ENCODE measurements at places on chromosomes 12 and 14.

- no peak for DNase-seq
Measured at GRCh38 chr12:84619053-84619571, 293.5 kb downstream of the SLC6A15 start.

DNA sequence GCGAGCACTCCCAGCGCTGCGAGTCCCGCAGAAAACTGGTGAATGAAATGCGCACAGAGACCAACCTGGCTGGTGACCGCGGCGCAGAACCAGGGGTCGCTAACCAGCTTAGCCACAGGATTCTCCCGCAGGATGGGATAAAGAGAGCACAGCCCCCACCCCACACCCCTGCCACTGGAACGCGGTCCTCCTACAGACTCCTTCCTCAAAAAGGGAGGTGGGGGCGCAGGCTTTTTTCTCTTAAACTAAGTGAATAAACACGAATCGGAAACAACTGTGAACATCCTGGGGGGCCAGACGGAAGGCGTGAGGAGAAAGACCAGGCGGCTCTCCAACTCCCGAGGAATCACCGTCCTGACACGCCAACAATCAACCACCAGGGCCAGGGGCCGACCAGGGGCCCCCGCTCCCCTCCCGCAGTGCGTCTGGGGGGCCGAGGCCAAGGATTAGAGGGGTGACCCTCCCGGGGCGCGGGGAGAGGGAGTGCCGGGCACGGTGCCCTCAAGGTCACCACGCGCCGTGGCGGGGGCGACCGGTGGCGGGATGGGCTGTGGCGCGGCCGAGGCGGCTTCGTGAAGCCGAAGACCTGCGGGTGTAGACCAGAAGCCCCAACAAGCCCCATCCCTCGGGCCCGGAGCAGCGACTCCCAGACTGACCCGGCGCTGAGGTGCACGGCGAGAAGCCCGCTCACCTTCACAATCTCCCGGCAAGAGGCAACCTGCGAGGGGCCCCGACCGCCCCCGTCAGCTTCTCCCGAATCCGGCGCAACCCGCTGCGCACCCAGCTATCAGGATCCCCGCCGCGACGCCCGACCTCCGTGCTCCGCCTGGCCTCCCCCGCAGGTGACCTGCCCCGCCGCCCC lies 704 bp downstream of the ATP2B1 start:
- DNase-seq, result no peak

DNA sequence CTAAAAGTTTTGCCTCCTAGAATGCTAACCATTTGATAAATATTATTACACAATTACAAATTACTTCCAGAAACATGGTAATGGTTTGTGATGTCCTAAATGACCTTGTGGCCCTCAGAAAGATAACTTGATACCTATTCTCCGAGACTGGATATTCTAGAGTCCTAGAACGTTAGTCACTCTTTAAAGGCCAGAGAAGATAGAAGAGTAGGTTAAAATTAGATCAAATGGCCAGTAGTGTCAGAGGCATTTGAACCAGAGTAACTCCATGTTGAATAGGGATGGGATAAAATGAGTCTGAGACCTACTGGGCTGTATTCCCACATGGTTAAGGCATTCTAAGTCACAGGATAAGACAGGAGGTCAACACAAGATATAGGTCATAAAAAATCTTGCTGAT lies 96.6 kb upstream of the ADAMTS20 start:
- no peak for DNase-seq

- DNase-seq, result no peak
Measured at GRCh38 chr14:32710731-32711680, 227.7 kb upstream of the NPAS3 start.

- no peak for DNase-seq
Measured at GRCh38 chr12:108592033-108592909, 5.6 kb downstream of the TMEM119 start.

DNA sequence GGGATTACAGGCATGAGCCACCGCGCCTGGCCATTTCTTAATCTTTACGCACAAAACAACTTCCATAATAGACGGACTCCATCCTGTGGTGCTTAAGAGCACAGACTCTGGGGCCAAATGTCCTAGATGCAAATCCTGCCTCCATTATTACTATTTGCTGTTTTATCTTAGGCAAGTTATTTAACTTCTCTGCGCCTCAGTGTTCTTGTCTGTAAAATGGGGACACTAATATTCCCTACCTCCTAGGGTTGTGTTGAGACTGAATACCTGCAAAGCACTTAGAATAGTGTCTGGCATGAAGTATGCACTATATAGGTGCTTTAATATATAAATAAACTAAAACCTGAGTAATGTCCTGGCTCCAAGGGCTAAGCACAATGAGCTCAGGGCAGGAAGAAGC lies 76.4 kb downstream of the CLIP1 start:
- DNase-seq, result no peak

DNA sequence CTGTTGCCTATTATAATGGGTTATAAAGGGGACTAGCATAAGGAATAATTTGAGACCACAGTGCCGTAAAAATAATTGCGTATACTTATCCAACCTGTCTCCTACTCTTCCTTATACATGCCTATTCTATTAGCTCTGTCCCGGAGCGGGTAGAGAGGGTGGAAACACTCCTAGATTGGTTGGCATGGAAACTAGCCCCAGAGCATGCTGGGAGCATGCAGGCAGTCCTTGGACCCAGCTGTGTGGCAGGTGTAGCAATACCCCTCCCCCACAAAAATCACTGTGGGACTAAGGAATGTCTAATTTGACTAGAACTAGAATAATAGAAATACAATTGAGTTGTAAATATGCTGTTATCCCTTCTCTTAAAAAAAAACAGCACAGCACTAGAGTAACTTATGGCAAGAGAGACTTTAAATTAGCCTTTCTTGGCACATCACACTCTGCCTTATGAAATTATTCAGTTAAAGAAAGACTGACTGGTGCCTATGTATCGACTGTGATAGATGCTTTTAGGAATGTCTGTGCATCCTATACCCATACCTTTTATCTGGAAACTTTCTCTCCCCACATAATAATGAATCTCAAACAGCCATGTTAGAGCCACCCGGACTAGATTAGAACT lies 244.0 kb upstream of the DAAM1 start:
- DNase-seq, result no peak

DNA sequence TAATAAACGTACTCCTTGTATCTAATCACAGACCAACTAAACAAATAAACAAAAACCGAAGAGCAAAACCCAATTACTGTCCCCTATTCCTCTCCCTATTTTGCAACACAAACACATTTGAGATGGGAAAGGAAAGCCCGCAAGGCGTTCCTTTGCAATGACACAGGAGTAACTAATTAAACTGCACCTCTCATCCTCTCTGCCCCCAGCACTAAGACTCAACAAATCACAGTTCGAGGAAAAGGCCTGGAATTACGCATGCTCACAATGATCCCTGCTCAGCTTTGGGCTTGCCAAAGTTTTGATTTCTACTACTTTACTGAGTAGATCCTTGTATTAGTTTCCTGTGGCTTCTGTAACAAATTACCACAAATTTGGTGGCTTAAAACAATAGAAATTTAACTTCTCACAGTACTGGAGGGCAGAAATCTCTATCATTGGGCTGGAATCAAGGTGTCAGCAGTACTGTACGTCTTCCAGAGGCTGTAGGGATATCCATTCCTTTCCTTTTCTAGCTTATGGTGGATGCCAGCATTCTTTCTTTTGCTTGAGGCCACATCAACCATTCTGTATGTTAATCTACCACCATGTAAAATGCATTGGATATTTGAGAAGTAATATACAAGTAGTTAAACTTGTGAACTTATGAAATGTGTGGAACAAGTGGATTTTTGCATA lies 123.0 kb downstream of the NAV3 start:
- no peak for DNase-seq

- DNase-seq, result no peak
Measured at GRCh38 chr12:128307791-128308190, 40.8 kb downstream of the TMEM132C start.

GRCh38 chr14:60790850-60791249 lies 56.3 kb downstream of the MNAT1 start:
- no peak for DNase-seq

- DNase-seq, result no peak
Measured at GRCh38 chr14:102213470-102213869, 73.8 kb downstream of the WDR20 start.

GRCh38 chr14:70086685-70087379 lies 101.9 kb downstream of the SLC8A3 start:
- DNase-seq, result peak; percentile 2

DNA sequence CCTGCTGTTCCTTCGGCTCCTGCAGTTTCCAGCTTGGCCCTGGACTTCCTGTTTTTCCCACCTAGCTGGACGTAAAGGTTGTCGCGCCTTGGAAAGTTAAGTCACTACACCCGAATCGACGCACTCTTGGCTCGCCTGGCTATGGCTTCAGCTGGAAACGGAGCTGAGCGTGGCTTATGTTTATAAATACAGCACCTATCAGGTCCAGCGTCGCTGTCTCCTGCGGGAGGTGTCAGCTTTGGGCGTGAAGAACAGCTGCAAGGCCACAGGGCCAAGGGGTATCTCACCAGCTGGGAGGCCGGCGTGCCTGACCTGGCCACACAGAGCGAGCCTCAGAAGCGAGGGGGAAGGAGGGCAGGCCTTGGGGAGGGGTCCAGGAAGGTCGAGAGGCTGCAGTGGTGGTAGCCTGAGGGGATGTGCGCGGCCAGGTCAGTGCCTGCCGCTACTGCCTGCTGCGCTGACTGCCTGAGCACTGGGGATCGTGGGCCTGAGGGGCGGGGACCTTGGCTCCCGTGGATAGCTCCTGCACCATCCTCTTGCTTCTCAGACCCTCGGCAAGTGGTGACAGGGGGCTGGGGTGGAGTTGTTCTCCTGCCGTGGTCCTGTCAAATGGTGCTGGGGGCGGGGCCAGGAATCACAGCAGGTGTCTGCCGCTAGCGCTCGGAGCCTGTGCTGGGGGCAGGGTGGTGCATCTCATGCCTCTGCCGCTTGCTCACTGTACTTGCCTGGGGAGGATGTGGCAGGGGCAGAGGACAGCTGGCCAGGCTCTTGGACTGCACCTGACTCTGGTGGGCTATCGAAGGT lies 12.5 kb downstream of the PACS2 start:
- DNase-seq, result no peak

- no peak for DNase-seq
Measured at GRCh38 chr12:130504110-130504839, 166.6 kb downstream of the PIWIL1 start.

DNA sequence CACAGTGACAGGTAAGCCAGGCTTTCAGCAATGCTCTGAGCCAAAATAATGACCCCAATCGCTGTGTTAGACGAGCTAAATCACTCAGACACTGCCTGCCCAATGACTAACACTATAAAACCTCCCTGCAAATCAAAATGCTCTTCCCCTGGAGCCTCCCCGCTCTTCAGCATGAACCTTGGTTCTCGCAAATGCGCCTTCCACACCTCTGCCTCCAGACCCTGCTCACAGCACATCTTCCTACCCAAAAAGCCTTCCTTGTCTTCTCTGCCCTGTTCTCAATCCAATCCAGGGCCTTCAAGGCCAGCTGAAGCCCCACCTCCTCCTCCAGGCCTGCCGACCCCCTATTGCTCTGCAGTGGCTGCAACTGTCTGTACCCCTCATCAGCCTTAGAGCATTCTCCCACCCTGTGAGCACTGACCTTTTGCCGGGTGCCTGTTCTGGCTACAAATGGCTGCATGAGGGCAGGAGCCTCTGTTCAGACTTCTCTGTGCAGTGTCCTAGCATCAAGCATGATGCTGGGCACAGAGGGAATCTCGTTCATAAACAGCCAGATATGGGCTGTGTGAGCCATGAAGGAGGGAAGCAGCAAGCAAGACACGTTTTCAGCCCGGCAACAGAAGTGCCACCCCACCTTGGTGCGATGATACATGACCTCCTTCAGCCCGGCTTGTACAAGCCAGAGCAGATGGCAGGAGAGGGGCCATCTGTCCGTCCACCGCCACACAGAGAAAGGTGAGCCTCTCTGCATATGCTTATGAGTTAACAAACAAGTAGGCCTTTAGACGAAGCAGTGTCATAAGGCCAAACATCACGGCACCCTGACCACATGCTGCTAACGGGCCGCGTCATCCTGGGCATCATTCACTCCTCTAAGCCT lies 64.5 kb upstream of the DDX11 start:
- DNase-seq, result no peak

DNA sequence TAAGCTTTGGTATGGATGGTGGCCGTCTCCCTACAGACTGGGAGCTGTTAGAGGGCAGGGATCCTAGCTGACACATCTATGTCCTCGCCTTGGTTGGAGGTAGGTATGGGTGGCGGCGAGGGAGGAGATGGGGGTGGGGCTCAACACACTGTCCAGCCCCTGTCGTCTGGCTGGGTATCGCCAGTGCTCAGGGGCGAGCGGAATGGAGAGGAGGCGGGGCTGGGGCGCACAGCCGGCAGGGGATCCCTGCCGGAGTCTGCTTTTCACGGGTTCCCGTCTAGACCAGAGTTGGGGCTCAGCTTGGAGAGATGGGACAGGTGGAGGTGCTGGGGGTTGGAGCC lies 16.1 kb downstream of the TAMALIN start:
- no peak for DNase-seq

DNA sequence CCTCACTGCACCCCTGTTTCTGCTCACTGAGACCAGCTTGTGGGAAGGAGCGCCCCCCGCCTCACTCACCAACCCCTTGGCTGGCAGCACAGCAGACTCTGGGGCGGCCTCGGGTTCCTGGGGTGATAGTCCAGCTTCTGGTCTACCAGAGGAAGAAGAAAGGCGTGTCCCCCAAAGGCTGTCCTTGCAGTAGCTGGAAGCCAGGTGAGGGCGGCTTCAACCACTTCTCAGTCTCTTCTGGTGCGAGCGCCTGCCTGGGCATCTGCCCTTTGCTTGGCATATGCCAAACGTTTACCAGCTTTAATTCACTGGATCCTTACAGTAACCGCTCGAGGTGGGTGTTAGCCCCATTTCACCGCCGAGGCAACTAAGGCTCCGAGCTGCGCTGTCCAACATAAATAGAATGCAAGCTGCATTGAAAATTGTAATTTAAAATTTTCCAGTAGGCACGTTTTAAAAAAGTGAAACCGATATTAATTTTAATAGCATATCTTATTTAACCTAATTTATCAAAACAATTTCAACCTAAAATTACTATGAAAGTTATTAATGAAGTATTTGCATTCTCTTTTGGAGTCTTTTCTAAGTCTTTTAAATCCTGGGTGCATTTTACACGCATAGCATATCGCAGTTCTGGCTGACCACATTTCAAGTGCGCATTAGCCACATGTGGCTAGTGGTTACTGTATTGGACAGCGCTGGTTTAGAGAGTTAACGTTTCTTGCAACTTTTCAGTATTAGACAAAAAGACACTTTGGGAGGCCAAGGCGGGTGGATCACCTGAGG lies 872 bp downstream of the FAM177A1 start:
- DNase-seq, result no peak

- no peak for DNase-seq
Measured at GRCh38 chr14:55553791-55554190, 26.2 kb upstream of the KTN1 start.

DNA sequence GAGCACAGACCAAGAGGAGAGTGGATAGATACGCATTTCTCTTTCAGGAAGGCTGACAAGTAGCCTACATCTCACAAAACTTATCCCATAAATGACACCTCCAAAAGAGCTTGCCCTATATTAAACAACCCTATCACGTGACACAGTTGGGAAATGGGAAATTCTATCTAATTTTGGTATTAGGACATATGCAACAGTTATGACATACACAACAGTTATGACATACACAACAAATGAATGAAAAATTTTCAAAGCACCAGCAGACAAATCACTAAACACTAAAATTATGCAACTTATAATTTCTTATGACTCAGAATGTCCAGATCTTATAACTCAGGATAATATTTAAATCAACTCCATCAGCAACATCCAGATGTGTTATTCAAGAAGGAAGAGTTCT lies 54.1 kb downstream of the DUSP16 start:
- peak; percentile 28 for DNase-seq
